ENCODE measurements at places on chromosomes 4 and X.

GRCh38 chrX:41522671-41523070 is 75.5 kb downstream of the NYX start:
- DNase-seq = no peak

DNA sequence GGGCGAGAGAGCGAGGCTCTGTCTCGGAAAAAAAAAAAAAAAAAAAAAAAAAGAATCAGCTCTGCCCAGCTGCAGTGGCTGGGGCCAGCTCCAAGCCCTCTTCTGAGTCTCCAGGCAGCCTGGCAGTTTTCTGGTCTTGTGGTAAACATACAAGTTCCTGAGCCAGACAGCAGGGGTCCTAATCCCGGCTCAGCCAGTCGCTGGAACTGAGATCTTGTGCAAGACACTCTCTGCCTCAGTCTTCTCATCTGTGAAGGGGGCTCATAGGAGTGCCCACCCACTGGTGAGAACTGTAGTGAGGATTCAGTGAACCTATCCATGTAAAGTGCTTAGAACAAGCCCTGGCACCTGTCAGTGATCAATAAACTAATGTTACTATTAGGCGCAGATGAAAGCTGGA is 41.8 kb downstream of the C4orf50 start:
- DNase-seq = no peak

- no peak for DNase-seq
Observed at GRCh38 chr4:95547715-95548471, 880 bp downstream of the UNC5C start.

GRCh38 chr4:113591982-113592381 is 169.6 kb downstream of the CAMK2D start:
- DNase-seq = no peak

DNA sequence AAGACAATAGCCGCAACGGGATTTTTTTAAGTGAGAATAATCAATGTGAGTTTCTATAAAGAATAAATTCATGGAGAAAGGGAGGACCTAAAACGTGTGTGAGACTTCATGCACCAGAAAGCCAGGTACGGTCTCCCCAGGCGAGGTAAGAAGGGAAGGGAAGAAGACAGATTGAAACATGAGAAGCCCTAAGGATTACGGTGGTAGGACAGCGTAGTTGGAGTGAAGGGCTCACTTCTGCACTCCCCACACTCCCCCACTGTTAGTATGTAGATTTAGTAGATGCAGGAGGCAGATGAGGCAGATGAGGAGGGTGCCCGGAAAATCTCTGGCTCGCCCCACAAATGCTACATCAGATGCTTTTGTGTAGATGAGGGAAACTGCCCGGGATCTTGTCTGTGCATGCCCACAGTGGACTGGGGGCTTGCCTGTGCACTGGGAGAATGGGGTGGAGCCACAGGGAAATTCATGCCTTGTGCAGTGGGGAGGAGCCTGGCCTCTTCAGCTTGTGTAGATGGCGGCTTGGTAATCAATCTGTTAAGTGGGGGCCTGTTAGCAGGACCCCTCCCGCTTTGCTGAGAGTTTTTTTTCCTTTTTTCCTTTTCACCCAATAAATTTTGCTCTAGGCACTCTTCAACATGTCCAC is 1544.5 kb upstream of the TENM3 start:
- no peak for DNase-seq

- DNase-seq = no peak
Observed at GRCh38 chr4:2337896-2338295, 76.0 kb upstream of the MXD4 start.

GRCh38 chr4:133403913-133404312 is 254.8 kb downstream of the PCDH10 start:
- DNase-seq = no peak

- DNase-seq = no peak
Observed at GRCh38 chr4:129481107-129481506, 385.2 kb downstream of the C4orf33 start.

- DNase-seq = no peak
Observed at GRCh38 chrX:68999356-68999755, 165.9 kb downstream of the PJA1 start.

GRCh38 chrX:70292788-70293187 is 2.9 kb downstream of the KIF4A start:
- no peak for DNase-seq

DNA sequence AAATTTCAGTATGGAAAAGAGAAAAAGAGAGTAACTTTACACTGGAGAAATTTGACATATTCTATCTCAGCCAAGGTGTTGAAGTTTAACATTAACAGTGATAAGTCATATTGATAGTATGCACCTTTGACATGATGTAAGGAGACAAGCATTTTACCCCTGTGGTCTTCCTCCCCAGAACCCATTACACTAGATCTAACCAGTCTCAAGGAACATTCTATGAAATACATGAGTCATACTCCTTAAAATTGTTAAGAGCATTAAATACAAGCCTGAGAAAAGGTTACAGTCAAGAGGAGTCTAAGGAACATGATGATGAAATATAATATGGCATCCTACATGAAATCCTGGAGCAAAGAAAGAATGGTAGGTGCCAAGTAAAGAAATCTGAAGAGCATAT is 1151.3 kb upstream of the IGFBP7 start:
- no peak for DNase-seq

DNA sequence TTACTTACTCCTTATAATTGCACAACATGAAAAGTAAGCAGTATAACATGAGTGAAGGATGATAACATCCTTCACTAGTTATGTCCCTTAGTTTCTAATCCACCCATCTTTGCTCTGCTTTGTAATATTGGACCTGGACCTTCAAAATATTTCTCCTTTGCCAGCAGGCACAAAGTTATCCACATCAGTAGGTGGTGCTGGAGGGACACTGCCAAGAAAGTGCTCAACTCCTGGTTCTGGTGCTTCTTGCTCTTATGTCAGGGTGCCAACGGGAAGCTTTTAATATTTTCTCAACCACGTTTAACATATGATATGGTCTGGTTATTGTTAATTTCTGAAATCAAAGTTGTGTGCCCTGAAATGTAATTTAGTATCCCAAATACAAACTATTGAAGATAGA is 49.1 kb downstream of the TMEM165 start:
- DNase-seq = no peak

- no peak for DNase-seq
Observed at GRCh38 chr4:106273831-106274230, 42.2 kb downstream of the TBCK start.

GRCh38 chr4:7956934-7957656 is 17.4 kb upstream of the AFAP1 start:
- DNase-seq = no peak

- no peak for DNase-seq
Observed at GRCh38 chr4:2761035-2761923, 5.1 kb upstream of the TNIP2 start.

GRCh38 chr4:79576429-79576753 is 168.4 kb upstream of the GK2 start:
- DNase-seq = no peak

- DNase-seq = no peak
Observed at GRCh38 chr4:89099034-89099433, 12.3 kb upstream of the TIGD2 start.

- no peak for DNase-seq
Observed at GRCh38 chr4:123802082-123802645, 405.6 kb downstream of the SPRY1 start.

- no peak for DNase-seq
Observed at GRCh38 chr4:56701161-56701480, 20.0 kb upstream of the HOPX start.

DNA sequence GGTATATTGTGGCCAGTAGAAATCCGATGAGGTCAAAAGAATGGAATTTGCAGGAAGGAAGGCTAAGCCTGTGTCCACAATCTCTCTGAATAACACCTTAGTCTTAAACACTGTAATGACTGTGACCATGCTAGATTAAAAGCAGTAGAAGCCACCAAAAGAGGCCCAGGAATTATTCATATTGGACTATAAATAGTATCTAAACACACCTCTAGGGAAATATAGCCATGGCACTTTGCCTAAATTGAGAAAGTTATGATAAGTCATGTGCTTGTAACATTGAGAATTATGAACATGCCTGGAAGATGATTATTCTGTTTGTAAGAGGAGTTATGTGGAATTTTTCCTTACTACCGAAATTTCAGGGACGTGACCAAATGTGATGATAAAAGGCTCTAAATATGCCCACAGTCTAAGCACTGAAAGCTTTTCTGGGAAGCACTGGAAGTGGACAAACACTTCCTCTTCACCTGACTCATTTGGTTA is 298.5 kb downstream of the KCTD8 start:
- DNase-seq = no peak

- DNase-seq = no peak
Observed at GRCh38 chr4:10810411-10810810, 125.8 kb upstream of the CLNK start.

GRCh38 chr4:73109493-73109892 is 40.0 kb upstream of the COX18 start:
- no peak for DNase-seq

- no peak for DNase-seq
Observed at GRCh38 chrX:106481341-106481740, 130.4 kb upstream of the RADX start.

GRCh38 chr4:39873823-39874222 is 103.9 kb downstream of the PDS5A start:
- no peak for DNase-seq

GRCh38 chrX:130841776-130842175 is 61.2 kb downstream of the ENOX2 start:
- no peak for DNase-seq

DNA sequence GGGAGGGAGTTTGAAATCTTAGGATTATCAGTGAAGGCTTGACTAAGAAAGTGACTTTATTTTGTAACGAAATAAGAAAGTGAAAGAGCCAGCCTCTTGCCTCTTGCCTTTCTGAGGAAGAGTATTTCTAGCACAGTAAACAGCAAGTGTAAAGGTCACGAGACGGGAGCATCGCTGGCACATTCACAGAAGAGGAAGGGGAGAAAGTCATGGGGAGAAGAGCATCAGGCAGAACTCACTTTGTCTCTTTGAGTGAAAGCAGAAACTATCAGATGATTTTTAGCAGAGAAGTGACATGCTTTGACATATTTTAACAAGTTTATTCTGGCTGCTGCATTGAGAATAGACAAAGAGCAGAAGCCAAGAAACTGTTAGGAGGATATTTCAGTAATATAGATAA is 313.8 kb downstream of the CAMK2D start:
- no peak for DNase-seq

DNA sequence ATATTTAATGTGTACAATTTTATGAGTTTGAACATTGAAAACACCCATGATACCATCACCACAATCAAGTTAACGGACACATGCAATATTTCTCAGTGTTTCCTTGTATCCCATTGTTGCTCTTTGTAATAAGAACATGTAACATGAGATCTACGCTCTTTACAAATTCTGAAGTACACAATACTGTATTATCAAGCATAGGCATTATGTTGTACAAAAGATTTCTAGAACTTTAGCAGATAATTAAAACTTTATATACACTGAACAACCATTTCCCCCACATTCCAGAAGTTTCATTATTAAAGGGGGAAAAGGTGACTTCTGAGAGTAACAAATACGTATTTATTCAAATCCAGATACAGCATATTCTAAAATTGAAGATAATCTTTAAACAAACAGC is 114.5 kb downstream of the SLC10A7 start:
- DNase-seq = no peak

DNA sequence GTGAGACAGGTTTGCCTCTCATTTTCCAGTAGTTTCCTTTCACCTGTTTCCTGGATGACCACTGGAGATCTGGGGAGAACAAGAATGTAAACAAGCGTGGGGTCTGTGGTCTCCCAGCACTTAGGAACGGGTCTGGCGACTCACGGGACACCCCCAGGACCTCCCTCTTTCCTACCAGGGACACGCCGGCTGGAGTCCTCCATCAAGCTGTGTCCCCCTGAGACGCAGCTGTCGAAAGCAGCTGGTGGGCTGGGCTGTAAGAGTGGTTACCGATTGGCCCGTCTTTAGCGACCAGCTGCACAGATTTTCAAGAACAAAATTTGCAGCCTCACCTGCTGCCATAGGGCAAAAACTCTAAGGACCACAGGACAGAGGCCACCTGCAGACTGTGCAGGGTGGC is 11.9 kb downstream of the LRPAP1 start:
- DNase-seq = no peak

GRCh38 chr4:41002309-41002708 is 212.0 kb downstream of the APBB2 start:
- no peak for DNase-seq

- DNase-seq = no peak
Observed at GRCh38 chrX:37755025-37755424, 24.8 kb upstream of the CYBB start.

- no peak for DNase-seq
Observed at GRCh38 chrX:143025628-143026027, at the start of gene SPANXN4. Gene SPANXN4 (plus strand): TSS chrX:143025928. CDS start chrX:143026015, 87 bp downstream.

DNA sequence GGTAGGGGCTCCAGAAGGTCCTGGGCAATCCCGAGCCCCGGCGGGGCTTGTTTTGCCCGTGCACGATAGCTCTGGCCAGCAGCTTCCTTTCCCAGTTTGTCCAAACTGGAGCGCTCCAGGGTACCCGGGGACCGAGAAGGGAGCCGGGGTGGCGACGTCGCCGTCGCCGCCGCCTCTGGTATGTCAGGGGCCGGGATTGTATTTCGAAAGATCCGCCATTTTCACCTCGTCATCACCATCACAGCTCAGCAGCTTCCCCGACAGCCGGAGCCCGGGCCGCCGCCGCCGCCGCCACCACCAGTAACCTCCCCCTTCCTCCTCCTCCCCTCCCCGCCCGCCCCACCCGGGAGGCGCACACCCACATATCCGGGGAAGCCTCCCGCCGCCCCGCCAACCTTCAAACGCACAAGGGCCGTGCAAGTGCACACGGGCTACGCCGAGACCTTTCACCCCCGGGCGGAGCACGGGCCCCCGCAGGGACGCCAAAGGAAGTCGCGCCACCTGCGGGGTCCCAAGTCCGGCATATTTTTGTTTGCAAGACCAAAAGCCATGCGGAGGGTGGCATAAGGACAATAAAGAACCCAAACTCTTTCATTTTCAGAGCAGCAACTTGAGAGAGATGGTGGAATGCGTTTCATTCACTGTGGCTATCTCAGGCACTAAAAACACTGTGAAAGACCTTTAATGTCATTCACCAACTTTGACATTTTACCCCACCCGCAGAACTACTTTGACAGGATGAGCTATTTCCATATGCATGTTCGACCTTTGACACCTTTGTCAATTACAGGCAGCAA is at the start of gene LIN54:
TSS of gene LIN54 (minus strand) at position 302 of the 797 bp plus-strand sequence. CDS start 25,979 bp downstream, outside the sequence.
- DNase-seq = peak; percentile 88

- no peak for DNase-seq
Observed at GRCh38 chr4:96983830-96984229, 1143.9 kb downstream of the PDHA2 start.

- no peak for DNase-seq
Observed at GRCh38 chrX:6778544-6779503, 243.9 kb upstream of the VCX3A start.

- DNase-seq = no peak
Observed at GRCh38 chrX:139974471-139974870, 9.2 kb upstream of the CXorf66 start.

- DNase-seq = no peak
Observed at GRCh38 chr4:20643631-20644030, 56.6 kb upstream of the PACRGL start.

GRCh38 chr4:32748061-32748460 is 2027.9 kb downstream of the PCDH7 start:
- DNase-seq = no peak
